ENCODE measurements at places on chromosomes 12 and 14.

DNA sequence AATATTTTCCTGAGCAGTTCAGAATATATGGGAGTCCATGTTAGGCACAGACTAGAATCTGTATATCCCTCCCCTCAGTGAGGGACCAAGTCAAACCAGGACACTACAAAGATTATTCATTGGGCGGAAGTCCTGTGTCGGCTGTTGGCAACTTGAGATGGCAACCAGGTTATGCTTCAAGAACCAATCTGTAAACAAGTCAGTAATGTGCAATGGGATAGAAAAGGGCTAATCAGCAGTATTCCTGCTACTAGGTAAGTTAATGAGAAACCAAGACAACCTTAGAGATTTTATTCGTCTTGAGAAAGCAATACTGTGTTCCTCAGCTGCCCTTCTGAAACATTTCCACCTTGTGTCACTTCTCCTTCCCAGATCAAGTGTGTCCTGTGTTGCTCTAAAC is 26.4 kb downstream of the ARG2 start:
- no peak for DNase-seq

- DNase-seq: no peak
These were observed 6.7 kb downstream of the BAG5 start for GRCh38 chr14:103555559-103556337.

DNA sequence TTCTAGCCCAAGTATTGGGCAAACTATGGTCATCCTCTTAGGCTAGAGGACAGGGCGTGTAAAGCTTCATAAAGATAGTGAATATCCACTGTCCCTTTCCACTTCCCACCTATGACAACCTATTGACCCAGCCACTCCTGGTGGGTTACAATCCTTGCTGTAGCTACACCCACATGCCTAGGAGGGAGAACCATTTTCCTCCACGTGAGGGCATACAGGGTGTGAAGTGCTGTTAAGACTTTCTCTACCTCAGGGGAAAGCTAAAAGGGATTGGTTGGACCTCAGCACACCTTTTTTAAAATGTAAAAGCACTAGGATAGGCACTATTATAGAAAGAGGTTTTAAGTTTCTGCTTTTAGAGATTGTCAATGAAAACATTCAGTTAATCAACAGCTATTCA is 124.4 kb downstream of the TPH2 start:
- no peak for DNase-seq

DNA sequence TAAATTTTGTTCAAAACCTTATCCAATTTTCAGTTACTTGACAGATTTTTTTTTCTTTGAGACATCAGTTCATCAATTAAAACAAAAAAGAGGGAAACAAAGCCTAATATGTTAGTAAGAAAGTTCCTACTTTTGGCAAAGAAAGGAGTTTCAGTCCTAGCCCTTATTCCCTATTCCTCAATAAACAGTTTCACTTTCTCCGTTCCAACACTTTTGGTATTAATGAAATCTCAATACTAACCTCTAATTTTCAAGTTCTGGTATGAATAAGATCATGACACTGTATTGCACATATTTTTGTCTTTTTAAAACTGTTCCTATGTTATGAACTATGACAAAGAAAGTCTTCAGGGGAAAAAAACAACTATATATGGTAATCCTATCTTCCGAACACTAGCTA is 48.4 kb downstream of the RPS6KA5 start:
- DNase-seq: no peak

- DNase-seq: no peak
These were observed 118.6 kb upstream of the RTL1 start for GRCh38 chr14:101022121-101022520.

DNA sequence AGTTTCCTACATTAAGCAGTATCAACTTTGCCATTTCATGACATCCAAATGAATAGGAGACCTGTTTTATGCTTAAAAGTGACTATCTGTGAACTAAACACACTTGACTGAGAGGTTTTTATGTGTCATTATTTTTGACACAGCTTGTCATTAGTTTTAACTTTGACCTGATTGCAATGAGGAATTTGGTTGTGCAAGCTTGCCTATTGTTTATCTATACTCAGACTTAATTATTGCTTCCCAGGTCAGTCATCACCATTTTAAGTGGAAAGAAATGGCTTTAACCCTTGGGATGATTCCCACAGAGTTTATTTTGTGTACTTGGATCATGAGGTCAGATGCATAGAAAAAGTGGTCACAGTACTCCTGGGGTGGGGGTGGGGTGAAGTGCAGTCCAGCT is 171.0 kb upstream of the PRICKLE1 start:
- DNase-seq: no peak

GRCh38 chr14:28766469-28766955 is at the start of gene FOXG1:
FOXG1 (plus strand) TSS chr14:28766787; CDS start chr14:28767280, 493 bp downstream.
- no peak for DNase-seq

DNA sequence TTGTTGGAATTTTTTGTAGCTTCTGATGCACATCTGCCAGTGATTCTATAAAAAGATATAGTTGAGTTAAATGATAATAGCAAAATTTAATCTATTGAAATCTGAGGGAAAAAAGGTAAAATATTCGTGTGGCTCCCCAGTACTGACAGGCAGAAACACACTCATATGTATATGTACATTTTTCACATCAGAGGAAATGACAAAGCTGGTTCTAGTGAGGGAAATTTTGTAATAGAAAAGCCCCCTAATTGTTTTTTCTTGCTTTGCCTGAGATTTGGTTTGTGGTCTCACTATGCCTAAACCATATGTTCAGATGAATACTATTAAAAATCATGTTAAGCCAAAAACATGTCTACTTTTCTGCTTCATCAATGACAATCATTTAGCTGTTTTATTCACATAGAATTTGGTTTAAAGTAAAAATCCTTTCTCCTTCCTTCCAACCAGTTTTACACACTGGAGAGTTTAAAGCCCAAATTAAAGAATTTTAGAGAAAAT is 203.5 kb downstream of the ANO6 start:
- no peak for DNase-seq

DNA sequence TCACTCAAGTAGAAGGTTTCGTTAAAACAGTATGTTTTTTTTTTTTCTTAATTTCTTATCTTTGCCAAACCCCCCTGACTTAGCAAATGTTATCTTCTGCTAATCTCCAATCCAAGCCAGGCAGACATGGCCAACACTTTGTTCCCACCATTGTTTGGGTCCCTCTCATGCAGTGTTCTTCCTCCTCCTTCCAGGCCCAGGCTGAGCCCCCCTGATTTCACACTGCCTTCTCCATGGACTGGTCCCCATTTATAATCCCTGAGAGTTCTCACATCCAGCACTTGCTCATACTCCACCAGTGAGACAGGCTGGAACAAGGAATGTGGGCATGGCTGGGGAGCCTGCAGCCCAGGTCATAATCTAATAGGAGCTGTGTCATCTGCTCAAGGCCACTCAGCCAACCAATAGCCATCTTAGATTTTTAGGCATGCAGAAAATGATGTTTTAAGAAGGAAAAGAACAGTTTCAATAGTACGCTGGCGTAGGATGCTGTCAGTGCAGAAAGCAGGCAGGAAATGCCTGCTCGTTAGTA is 238.4 kb upstream of the CCDC196 start:
- no peak for DNase-seq

GRCh38 chr12:124536641-124537040 is 30.8 kb downstream of the NCOR2 start:
- DNase-seq: no peak

Measured in T-helper 17 cell (primary cell).